NCI-H1694 (cell line): ENCODE measurements at places on chromosomes 6 and 20.

- no peak for DNase-seq
Observed at GRCh38 chr6:85390105-85390728, 59.7 kb upstream of the NT5E start.

GRCh38 chr6:13922750-13923149 is 2.0 kb upstream of the RNF182 start:
- DNase-seq = no peak

- no peak for DNase-seq
Observed at GRCh38 chr6:168294901-168295300, 24.7 kb downstream of the DACT2 start.

GRCh38 chr6:43740321-43740960 is 29.6 kb upstream of the VEGFA start:
- no peak for DNase-seq

DNA sequence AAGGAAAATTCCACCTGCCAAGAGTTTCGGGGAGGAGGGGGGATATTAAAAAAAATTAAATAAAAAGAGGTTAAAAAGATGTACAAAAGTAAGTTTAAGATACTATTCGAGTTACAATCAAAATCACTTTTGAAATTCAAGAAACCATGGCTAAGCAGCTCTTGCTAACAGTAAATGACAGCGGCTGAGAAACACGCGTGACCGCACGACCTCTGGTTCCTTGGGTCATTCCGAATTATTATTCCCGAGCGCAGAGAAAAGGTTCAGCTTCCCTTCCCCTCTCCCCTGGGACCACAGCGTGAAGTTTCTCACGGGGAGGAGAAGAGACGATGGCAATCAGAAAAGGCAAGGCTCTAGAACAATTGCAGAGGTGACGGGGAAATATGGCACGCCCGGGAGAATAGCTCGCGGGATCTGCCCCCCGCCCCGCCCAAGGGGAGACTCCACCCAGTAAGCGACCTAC is 496 bp downstream of the TMEM242 start:
- DNase-seq = no peak

DNA sequence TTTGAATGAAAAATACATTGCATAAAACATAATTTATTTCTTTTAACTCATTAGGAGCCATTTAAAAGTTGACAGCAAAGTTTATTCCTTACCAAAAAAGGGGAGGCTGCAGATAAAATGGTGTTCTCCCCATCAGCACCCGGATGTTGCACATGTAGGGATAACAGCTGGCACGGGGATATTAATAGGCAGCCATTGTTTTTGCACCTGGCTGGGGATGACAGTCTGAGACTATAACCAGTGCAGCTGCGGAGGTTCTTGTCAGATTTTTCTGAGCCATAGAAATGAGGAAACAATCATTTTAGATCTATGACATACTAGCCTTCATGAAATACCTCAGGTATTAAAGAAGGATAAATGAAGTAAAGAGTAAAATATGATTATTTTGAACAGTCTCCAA is 20.1 kb upstream of the HECA start:
- no peak for DNase-seq

DNA sequence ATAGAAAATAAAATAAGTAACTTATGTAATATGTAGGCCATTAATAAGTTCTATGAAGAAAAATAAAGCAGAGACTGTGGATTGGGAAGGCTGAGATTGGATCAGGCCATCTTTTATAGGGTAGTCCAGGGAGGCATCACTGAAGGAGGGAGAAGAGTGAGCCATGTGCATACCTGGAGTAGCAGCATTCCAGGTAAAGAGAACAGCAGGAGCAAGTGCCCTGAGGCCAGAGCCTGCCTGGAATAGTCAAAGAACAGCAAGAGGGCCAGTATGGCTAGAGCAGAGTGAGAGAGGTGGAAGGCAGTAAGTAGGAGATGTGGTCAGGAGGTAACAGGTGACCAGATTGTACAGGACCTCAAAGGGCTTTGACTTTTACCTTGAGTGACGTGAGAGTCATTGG is 112.1 kb downstream of the EPM2A start:
- DNase-seq = no peak
